ENCODE measurements at places on chromosomes 6 and 20.

- no peak for DNase-seq
Observed at GRCh38 chr6:157487110-157487773, 106.3 kb downstream of the ZDHHC14 start.

DNA sequence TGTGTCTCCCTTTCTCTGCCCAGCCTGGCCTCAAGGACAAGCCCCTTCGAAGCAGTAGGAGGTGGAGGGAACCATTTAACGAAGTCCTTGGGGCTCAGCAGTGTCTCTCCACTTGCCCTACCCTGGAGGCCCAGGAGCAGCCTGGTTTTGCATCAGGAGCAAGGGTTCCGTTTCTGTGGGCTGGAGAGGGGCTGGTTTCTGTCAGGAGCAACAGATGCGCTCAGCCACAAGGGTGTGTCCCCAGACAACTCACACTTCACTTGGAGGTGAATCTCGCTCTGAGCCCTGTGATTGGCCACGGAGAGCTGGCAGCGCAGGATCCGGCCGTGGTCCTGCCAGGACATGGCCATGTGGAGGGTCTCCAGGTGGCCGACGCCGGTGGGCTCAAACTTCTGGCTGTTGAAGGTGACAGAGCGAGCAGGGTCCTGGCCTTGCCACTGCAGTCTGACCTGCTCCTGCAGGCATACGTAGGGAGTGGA lies 6.9 kb downstream of the SIGLEC1 start:
- no peak for DNase-seq

GRCh38 chr6:162899148-162899547 lies 171.4 kb downstream of the PACRG start:
- DNase-seq = no peak

GRCh38 chr6:31627690-31628287 lies 7.3 kb downstream of the PRRC2A start:
- no peak for DNase-seq

- DNase-seq = no peak
Observed at GRCh38 chr6:42394881-42395620, 56.7 kb downstream of the TRERF1 start.

DNA sequence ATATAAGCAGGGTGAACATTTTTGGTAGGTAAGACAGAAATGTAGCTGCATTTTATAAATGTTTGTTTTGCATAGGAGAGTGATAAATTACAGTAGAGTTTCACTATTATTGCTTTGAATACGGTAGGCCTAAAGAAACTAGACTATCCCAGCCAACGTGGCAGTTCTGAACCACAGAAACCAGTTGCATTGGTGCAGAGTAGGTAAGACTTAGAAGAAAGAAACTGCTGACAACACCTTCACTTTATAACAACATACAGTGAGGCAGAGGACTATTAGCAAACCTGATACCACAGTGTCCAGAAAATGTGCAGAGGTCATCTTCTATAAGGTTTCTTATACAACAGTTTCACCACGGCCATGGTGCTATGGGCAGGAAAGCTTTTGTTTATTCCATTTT lies 566.1 kb downstream of the KIF16B start:
- no peak for DNase-seq

DNA sequence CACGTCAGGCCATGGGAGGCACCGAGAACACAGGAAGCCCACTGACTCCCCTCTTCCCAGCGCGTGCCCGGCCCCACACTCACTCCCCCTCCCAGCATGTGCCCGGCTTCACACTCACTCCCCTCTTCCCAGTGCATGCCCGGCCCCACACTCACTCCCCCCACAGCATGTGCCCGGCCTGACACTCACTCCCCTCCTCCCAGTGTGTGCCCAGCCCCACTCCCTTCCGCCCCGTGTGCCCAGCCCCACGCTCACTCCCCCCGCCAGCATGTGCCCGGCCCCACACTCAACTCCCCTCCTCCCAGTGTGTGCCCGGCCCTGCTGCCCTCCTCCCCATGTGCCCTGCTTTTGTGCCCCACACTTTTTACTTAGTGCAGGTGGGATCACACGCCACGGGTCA lies 9.7 kb downstream of the RTEL1 start:
- no peak for DNase-seq

DNA sequence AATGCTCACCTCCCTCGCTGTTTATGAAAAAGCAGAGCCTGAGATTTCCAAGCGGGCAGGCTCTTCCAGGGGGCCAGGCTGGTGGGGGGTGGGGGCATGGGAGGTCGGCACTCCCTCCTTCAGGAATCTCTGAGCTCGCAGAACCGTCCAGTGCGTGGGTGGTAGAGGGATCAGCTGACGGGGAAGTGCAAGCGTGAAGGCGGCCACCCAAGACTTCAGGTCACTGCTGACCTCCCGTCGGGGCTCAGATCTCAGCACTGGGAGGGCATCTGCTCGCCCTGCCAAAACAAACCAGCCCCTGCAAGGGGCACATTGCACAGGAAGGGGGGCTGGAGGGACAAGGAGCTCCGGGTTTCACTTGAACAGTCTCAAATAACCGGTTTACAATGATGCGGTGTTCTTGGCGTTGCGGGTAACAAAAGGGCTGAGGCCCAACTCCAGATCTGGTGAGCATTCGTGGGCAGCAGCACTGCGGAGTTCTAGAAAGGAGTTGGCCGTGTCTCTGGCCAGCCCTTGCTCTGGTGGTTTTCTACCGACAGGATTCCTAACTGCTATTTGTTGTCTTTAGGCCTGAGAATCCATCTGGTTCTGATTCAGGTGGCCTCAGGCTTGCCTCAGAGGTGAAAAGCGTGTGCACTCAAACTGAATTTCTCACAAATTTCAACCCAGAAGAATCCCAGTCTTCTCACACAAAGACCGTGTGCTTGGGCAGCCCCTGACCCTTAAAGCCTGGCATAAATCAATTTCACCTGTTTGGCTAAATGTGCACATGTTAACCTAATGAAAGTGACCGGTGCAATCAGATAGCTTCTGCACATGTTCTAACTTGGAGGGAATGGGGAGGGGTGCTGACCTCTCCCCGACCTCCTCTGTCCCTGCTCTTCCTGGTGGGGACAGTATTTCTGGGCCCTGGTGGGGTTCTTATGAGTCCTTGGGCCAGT lies 191.6 kb downstream of the MYLK4 start:
- no peak for DNase-seq

GRCh38 chr6:137808191-137808590 lies 58.9 kb upstream of the TNFAIP3 start:
- no peak for DNase-seq

DNA sequence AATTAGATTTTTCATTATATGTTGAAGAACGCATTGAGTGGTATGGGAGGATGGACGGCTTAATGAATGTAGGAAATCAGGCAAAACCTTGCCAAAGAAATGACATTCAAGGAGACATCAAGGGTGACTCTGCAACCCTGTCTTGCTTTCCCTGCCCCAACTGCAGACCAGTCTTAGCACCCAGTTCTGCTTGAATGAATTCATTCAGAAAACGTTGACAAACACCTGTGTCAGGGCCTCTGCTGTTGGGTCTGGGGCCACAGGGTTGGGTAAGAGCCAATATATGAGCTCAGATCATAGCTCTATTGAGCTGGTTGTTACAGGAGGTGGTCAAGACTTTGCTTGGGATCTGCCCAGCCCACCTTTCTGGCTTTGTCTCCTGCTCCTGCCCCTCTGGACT lies 7.7 kb upstream of the ASXL1 start:
- no peak for DNase-seq

GRCh38 chr6:163298079-163298830 lies 116.3 kb upstream of the QKI start:
- DNase-seq = no peak

DNA sequence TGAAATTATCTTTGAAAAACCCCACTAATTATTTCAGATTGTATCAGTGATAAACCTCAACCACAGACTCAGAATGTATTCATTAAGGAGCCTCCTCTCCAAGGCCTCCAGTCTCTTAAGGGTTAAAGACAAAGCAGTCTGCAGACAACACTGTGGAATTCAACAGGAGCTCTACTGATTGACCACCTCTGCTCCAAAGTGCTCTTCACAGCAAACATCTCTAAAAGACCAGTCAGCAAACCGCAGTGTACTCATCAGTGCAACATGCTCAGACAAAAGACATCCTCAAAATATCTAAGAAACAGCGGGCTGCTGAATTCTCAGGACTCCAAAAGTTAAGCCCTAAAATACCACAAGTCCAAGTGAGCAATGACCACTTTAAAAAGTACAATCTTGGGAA lies 42.0 kb downstream of the UQCC1 start:
- DNase-seq = no peak

- DNase-seq = no peak
Observed at GRCh38 chr6:99296261-99296660, 53.2 kb downstream of the FAXC start.

All from stimulated activated CD8-positive, alpha-beta memory T cell treated with anti-CD3 and anti-CD28 coated beads, Interleukin-4, amount 100 ng/mL, for 4 hours (primary cell).